MM.1S (cell line): ENCODE measurements at places on chromosomes 7 and 10.

- no peak for DNase-seq
Measured at GRCh38 chr10:101228153-101228965, 904 bp downstream of the LBX1 start.

- no peak for DNase-seq
Measured at GRCh38 chr10:54530299-54530698, 270.7 kb downstream of the PCDH15 start.

- no peak for DNase-seq
Measured at GRCh38 chr7:106623853-106624252, 37.1 kb downstream of the CCDC71L start.

GRCh38 chr7:43071604-43072003 is 40.8 kb upstream of the HECW1 start:
- DNase-seq: peak; percentile 37

DNA sequence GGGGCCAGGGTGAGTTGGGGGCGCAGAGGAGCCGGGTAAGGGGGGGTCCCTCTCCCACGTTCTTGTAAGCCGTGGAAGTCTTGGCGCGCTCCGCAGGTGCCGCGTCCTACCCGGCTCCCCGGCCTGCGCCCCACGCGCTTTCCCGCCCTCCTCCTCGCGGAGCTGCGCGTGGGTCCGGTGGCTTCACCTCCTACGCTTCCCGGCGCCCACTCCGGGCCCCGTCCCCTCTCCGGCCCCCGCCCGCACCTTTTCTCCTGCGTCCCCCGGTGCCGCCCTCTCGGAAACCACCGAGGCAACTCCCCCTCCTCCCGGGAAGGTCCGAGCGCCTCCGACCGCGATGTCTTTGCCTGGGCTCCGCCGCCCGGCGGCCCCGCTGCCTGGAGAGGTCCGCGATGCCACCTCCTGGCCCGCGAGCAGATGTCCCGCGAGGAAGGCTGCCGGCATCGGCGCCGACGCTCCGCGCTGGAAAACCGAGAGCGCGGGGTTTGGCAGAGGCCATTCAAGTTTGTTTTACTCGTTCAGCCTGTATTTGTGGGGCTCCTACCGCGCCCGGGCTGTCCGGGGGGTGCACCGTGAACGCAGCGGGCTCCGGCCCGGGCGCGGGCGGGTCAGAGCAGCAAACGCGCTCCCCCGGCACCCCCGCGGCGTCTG is 2.4 kb upstream of the NKX6-2 start:
- DNase-seq: no peak

- DNase-seq: no peak
Measured at GRCh38 chr7:4818000-4818794, 42.8 kb downstream of the AP5Z1 start.

GRCh38 chr10:17443707-17444387 is 10.5 kb downstream of the ST8SIA6 start:
- no peak for DNase-seq

- DNase-seq: no peak
Measured at GRCh38 chr10:31393844-31394243, 74.8 kb downstream of the ZEB1 start.

DNA sequence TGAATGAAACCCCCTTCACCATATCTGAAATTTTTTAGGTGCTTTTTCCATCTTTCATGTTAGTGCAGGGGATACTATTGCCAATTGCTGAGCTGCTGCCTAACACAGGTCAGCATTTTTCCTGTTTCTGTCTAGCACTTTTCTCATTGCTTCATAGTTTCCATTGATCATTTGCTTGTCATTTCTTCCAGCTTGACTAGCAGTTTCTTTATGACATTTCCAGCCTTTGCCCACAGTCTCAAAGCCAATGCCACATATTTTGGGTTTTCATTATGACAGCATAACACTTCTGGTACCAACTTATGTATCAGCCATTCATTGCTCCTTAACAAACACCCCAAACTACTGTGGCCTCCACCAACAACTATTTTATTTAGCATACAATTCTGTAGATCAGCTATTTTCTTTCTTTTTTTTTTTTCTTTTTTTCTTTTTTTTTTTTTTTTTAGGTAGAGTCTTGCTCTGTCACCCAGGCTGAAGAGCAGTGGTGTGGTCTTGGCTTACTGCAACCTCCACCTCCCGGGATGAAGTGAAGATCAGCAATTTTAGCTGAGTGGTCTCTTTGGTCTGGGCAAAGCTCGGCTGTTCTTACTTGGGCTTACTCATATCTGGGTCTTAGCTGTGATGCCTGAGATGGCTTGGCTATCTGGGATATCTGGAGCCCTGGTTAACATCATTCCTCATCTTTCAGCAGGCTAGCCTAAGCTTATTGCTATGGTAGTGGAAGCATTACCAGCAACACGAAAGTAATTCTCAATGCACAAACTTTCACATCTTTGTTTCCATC is 102.3 kb downstream of the EPC1 start:
- DNase-seq: no peak

GRCh38 chr10:67767244-67767643 is 70.7 kb downstream of the DNAJC12 start:
- DNase-seq: no peak

DNA sequence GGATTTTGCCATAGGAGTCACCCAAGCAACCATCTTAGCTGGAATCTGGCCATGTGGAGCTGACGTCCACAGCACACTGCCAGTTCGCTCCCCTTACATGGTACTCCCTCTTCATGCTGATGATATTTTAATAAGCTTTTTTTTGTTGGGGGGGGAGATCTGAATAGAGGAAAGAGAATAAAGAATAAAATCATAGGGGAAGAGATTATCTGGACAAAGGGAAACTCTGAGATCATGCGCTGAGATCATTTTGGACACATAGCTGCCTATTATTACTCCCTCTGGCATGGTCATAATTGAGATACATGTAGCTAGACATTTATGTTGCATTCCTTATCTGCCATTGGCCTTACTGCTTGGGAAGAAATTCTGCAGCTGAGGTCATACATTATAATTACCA is 282.7 kb downstream of the HTR7 start:
- DNase-seq: no peak

DNA sequence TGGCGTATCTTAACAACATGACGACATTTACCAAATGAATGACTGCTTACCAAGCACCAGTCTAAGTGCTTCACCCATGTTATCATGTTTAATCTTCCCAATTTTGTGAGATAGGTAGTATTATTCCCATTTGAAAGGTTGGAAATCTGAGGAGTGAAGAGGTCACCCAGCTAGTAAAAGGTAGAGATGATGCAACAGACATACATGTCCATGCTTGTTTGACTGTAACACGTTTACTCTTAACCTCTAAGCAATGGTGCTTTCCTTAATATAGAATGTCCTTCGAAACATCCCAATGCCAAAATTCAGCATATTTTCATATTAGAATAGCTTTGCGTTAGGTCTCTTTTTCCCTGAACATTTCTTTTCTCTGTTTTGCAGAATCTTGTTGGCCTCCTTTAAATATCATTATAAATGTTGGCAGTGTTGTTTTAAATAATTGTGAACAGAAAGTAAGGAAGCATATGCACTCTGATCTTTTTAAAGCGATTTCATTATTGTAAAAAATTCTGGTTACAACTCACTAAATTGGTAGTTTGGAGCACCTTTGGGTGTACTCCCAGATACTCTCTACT is 722.8 kb downstream of the AUTS2 start:
- DNase-seq: no peak
